ENCODE measurements at places on chromosomes 11 and 22.

GRCh38 chr11:1843098-1843473 lies 4.3 kb downstream of the TNNI2 start:
- DNase-seq = no peak

GRCh38 chr22:17114898-17115235 lies 6.3 kb downstream of the TMEM121B start:
- no peak for DNase-seq

GRCh38 chr11:2459796-2460531 lies 15.2 kb downstream of the KCNQ1 start:
- no peak for DNase-seq

DNA sequence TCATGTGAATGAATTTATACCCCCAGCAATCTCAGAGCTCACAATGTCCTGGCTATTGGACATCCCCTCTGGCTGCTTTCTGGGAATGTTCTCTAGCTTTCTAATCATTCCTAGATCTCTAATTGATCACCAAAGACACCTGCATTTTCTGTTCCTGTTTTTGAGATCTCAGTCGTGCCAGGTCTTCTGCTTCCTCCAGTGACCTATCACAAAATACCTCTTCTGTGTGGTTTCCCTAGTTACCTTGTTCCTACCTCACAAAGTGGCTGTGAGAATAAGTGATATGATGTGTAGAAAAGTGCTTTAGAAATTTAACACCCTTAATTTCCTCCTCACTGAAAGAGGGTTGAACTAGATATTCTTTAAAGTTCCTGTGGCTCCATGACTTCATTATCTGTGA lies 92.2 kb downstream of the LUZP2 start:
- DNase-seq = no peak

DNA sequence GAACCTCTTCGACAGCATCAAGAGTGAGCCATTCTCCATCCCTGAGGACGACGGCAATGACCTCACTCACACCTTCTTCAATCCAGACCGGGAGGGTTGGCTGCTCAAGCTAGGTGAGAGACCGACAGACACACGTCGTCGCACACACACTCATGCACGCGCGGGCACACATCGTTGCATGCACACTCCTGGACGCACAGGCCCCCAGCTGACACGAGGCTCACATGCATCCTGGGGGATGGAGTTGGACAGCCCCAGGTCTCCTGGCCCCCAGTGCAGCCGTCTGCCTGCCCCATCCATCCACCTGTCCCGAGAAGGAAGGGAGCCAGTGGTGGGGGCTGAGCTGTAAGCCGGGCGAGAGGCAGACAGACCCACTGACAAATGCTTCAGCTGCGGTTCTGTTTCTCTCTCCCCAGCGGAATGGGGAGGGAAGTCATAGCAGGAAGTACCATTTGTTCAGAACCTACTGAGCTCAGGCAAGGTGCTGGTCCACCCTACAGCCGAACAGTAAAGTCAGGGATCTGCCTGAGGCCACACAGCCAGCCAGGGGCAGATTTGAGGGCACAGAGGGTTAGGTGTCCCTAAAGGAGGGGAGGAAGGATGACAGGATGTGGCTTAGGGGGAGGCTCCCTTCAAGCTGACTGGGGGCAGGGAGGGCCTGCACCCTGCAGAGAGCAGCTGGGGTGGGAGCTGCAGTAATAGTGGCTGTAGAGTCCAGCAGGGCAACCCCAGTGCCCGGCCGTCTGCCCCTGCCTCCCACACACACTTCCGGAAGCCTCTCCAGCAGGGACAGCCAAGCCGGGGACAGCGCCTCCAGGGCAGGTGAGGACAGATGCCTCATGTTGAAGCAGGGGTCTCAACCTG lies 27.1 kb downstream of the CYTH4 start:
- peak; percentile 77 for DNase-seq

DNA sequence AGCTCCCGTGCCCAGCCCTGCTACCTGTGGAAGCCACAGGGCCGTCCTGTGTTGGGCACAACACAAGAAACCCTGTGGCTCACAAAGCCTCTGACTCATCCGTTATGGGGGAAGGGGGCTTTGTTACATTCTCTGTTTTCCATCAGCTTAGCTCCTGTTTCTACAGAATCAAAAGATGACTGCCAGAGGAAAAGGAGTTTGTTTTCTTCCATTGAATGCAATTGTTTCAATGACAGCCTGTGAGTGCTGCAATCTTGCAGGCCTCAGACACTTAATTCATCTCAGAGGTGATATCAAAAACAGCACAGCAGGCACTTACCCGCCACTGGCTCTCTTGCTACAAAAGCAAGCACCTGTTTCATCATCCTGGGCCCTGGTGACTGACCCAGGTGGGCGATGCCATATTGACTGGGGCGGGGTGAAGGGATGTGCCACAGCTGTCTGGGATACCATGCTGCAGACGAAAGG lies 194.3 kb downstream of the OPCML start:
- DNase-seq = no peak

GRCh38 chr22:37510091-37510490 lies 9.1 kb downstream of the CARD10 start:
- no peak for DNase-seq

GRCh38 chr11:12829131-12829530 lies 154.9 kb downstream of the TEAD1 start:
- DNase-seq = no peak

DNA sequence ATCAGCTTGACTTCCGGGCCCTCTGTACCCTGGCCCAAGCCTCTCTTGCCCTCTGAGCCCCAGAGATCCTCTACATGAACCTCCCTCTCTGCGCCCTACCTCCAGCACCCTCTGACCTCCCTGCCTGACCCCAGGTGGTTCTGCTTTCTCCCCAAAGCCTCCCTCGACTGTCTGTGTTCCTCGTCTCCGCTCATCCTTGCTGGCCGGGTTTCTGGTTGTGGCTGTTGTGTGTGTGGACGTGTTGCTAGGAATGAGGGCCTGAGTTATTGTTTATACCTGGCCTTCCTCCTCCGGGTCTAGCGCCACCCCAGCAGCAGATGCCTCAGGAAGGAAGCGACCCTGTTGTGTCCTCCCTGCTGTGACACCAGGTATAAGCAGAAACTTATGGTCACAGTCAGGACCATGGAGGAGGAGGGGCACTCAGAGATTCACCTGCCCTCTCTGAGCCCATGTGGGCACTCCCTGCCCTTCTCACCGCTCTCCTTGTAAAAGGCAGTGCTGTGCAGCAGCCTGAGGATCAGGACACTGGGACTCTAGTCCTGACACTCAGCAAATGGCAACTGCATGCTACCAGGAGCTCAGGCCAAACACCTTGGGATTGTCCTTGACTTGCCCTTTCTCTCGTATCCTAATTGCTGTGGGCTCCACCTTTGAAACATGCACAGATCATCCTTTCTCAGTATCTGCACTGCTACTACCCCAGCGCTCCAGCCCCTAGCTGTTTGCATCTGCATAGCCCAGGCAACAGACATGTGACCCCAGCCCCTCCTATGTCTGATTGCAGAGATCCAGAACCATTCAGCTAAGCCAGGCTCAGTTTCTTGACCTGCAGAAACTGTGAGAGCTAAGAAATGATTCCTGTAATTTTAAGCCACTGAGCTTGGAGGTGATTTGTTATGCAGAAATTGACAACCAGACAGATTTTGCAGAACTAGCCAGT lies 140.1 kb downstream of the ST3GAL4 start:
- no peak for DNase-seq

DNA sequence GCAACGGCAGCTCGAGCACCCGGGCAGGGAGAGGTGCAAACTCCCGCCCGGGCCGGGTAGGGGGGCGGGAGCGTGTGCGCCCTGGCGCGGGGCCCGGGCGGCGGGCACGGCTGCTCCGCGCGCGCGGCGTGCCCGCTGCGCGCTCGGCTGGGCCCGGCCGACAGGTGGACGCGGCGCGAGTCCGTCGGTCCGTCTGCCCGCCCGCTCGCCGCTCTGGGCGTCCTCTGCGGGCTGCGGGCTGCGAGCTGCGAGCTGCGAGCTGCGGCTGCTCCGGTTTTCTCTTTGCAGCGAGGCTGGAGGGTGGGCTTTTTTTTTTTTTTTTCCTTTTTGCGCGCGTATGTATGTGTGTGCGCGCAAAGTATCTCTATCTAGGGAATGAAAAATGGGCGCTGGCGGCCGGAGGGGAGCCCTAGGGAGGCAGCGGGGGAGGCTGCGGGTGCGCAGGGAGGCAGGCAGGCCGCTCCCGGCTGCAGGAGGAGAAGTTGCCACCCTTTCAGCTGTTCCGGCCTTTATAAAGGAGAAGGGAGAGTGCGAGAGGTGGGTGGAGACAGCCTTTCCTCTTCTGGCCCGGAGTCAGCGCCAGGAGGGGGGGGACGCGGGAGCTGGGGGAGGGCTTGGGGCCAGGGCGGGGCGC lies at the start of gene PDGFB:
Gene PDGFB (minus strand): TSS at position 487 of the 634 bp plus-strand sequence. CDS start 1,019 bp downstream, outside the sequence.
- DNase-seq = no peak

DNA sequence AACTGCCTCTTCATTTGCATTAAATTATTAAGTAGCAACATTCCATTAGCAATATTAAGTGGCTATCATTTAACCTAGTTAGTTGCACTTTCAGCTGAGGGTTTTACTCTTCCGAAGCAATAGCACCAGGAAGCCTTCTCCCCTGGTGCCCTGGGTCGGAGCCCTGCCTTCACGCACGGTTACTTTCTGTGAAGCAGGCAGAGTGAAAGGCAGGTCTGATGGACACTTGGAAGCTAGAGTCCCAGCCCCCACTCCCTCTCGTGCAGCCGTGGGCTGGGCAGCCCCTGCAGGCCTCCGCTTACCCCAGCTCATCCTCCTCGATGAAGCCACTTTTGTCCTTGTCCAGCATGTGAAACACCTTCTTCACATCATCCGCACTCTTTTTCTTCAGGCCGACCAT lies 2.0 kb downstream of the PVALB start:
- DNase-seq = no peak

GRCh38 chr11:127791844-127792243 lies 791.3 kb upstream of the KIRREL3 start:
- DNase-seq = no peak

DNA sequence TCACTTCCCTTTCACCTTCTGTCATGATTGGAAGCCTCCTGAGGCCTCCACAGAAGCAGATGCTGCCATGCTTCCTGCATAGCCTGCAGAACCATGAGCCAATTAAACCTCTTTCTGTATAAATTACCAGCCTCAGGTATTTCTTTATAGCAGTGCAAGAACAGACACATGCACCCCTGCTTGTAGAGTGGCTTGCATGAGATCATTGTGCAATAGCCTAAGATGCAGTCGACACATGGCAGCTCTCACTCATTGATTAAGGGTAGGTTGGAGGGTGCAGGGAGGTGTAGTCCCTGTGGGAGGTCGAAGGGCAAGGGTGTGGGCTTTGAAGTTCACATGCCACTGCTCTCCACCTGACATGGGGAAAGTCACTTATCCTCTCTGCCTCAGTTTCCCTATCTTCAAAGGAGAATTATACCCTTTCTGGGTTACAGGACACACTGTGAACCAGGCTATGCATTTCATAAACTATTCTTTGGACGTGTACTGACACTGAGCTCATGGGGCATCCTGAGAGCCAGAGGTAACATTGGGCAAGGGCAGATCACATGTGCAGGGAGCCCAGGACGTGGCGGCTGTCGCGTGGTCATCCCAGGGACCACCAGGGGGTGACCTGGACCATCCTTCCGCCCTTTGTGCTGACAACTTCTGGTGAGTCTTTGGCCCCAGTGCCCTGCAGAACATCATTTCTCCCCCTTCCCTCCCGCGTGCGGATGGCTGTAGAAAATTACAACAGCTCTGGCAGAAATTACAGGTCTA lies 69.2 kb upstream of the SHANK2 start:
- DNase-seq = no peak

DNA sequence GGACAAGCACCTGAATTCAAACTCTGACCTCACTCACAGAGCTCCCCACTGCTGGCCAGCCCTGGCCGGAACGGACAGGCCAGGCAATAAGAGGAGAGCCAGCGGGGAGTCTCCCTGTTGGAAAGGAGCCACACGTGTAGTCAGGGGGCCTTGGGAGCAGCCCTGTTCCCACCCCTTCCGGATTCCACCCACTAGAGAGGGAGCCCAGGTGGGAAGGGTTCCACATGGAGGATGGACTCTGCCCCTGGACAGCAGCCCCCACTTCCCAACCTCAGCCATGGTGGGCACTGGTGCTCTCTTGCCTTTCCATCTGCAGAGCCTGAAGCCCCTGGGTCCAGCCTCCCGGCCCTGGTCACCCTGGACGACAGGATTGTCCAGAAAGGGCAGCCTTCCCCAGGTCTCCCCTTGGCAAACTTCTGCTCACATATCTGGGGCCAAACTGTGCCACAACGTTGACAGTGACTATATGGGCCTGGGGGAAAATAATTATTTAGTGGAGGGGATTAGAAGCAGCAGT lies 7.5 kb upstream of the APOBEC3A start:
- no peak for DNase-seq

DNA sequence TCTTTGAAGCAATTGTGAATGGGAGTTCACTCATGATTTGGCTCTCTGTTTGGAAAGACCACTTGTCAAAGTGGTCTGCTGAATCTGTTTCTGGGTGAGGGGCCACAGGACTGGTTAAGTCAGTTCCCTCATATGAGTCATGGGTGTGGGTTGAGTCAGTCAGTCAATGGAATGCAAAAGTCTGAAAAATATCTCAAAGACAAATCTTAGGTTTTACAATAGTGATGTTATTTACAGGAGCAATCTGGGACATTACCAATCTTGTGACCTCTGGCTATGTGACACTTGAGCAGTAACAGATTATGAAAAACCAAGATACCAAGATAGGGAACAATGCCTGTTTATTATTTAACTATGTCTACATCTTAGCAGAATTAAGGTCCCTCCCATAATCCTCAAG lies 311.6 kb downstream of the AASDHPPT start:
- DNase-seq = no peak

DNA sequence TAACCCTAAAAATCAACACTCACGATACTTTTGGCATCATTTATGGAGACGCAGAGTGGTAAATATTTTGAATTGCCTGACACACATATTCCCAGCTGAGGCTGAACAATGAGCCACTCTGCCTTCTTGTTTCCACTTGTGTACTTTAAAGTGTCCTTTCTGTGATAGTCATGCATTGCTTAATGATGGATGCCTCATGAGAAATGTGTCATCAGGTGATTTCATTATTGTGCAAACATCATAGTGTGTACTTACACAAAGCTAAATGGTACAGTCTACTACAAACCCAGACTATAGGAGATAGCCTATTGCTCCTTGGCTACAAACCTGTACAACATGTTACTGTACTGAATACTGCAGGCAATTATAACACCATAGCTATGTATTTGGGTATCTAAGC lies 44.2 kb downstream of the MRE11 start:
- DNase-seq = no peak

GRCh38 chr11:27228906-27229290 lies 134.1 kb downstream of the CCDC34 start:
- no peak for DNase-seq

- no peak for DNase-seq
These were observed 9.2 kb downstream of the PKP3 start for GRCh38 chr11:403021-403760.

- no peak for DNase-seq
These were observed 708 bp downstream of the SCO2 start for GRCh38 chr22:50524676-50525103.

GRCh38 chr22:18997925-18998315 lies 61.8 kb upstream of the PRODH start:
- no peak for DNase-seq

GRCh38 chr11:94519478-94520084 lies 7.3 kb downstream of the C11orf97 start:
- DNase-seq = peak; percentile 24

DNA sequence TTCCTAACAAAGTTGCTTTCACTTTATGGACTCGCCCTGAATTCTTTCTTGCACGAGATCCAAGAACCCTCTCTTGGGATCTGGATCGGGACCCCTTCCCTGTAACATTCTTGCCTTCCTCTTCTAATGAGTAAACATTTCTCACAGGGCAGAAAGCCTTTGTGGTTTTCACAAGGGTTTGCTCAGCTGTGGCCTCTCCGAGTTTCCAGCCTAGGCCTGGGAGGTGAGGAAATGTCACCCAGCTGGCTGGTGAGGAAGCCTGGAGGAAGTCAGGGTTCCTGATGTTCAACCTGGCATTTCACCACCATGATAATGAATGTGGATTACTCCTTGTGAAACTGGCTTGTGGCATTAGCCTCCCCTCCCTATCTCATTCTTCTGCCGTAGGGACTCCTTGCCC lies 224.9 kb downstream of the DSCAML1 start:
- no peak for DNase-seq
